Upper lobe of right lung (tissue), 1 donor: ENCODE measurements at places on chromosomes 5 and 9. TPM values are rescaled to one million over a fixed set of nuclear protein-coding genes. Genes with fewer than 3 reads are reported as not detected.

- peak; percentile 52 for DNase-seq
These were observed 86.2 kb downstream of the CAMSAP1 start for GRCh38 chr9:135821116-135821515.

Gene SLC6A18
- total RNA-seq = not detected

DNA sequence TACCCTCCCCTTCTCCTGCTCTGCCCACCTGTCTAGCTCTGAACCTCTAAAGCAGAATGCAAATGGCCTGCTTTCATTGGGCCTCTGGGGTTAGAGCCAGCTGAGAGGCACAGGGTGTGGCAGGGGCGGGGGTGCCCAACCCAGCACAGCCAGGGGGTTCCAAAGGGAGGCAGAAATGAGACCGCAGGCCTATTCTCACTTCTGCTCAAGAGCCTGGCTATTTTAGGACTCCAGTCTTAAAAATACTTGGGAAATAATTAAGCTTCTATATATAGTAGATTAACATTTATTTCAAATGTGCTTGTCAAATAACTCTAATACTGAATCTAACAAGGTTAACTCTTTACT lies 5.7 kb downstream of the QSOX2 start:
- no peak for DNase-seq

GRCh38 chr5:168390491-168390890 lies 95.8 kb upstream of the RARS1 start:
- DNase-seq = no peak

DNA sequence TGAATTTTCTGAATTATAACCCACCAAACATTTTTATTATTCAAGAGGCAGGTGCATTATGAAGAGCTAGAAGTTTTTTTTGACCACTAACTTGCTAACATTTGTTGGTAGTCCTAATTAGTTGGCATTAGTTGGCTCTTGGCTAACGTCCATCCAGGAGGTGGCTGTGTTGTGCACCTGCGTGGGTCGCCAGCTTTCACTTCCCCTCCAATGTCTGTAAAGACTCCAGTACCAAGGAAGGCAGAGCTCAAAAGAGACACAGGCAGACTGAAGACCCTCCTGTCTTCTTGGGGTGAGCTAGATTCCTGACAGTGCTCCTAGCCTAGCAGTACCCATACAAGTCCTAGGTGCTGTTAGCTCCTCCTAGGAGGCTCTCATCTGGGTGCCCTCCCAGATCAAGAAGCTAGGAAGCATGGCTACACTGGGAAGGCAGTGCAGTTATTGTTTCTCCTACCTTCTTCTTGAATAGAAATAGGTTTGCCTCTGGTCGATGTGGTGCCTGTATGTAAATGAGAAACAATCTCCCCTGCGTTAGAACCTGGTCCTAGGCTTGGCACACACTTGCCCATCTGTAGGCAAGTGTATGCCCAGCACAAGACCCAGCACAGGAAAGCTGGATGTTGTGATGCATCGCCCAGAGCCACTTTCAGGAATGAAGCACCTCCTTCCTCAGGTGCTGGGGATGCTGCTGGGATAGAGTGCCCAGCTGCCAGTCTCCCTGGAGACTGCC lies 190.9 kb downstream of the ICE1 start:
- no peak for DNase-seq

GRCh38 chr5:61808909-61809308 lies 476.9 kb downstream of the ZSWIM6 start:
- no peak for DNase-seq

DNA sequence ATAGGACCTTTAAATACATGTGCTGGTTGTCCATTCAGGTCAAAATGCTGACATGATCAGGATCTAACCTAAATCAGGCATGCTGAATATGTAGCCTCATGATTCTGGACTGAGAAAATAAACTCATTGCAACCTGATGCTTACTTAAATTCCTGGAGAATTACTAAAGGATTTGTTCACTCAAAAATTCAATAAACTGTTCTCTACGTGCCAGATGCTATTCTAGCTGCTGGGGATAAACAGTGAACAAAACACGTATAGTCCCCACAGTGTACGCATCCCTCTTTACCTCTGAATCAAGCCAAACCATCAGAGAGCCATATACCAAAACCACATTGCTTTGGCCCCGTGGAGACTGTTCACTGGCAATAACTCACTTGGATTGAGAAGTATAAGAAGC lies 6.1 kb downstream of the SCAI start:
- no peak for DNase-seq

Gene ODF2
- 17.3 TPM for total RNA-seq
